RWPE1 (cell line): ENCODE measurements at places on chromosomes 2 and 18.

- DNase-seq, result no peak
These were observed 124.1 kb downstream of the RAPGEF4 start for GRCh38 chr2:172859581-172860335.

- no peak for DNase-seq
These were observed 481.7 kb downstream of the TGIF1 start for GRCh38 chr18:3931542-3932112.

GRCh38 chr18:55404832-55405465 is 183.0 kb downstream of the TCF4 start:
- no peak for DNase-seq

- DNase-seq, result no peak
These were observed 32.2 kb upstream of the GLI2 start for GRCh38 chr2:120703330-120703994.

DNA sequence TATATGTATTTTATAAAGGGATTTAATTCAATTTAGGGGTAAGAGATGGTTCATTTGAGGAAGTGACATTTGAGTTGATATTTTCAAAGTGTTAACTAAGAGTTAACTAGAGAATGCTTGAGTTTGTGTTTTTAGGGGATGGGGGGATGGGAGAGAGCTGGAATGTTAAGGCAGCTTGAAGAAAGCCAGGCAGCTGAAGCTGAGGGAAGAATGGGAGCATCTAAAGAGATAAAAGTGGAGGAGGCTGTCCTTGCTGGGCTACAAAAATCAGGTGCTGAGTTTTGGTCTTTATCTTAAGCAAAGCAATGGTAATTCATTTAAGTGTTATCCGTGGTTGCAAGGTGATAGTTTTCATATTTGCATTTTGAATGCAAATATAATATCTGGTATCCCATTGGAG is 9.2 kb downstream of the CHST9 start:
- DNase-seq, result no peak

GRCh38 chr18:48100651-48101165 is 170.2 kb upstream of the SMAD2 start:
- DNase-seq, result no peak
